ENCODE measurements at places on chromosomes 11 and 22.

DNA sequence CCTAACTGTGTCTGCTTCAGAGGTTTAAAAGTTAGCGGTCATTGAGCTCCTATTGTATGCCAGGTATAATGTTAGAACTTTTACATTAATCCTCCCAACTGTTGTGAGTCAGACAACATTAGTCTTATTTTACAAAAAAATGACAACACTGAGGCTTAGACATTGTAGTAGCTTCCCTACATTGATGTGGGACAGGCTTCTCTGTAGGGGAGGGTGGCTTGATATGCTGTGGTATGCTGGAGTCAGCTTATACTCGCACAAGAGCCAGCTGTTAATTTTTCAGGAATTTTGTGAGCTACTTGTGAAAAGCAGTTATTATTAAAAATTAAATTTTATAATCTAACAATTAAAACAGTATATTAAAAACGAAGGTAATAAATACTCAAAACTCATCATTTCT lies 64.8 kb upstream of the NAV2 start:
- no peak for DNase-seq

- no peak for DNase-seq
Observed at GRCh38 chr11:60124802-60125432, 36.5 kb downstream of the MS4A2 start.

GRCh38 chr11:117993988-117994745 lies 8.0 kb downstream of the IL10RA start:
- no peak for DNase-seq

DNA sequence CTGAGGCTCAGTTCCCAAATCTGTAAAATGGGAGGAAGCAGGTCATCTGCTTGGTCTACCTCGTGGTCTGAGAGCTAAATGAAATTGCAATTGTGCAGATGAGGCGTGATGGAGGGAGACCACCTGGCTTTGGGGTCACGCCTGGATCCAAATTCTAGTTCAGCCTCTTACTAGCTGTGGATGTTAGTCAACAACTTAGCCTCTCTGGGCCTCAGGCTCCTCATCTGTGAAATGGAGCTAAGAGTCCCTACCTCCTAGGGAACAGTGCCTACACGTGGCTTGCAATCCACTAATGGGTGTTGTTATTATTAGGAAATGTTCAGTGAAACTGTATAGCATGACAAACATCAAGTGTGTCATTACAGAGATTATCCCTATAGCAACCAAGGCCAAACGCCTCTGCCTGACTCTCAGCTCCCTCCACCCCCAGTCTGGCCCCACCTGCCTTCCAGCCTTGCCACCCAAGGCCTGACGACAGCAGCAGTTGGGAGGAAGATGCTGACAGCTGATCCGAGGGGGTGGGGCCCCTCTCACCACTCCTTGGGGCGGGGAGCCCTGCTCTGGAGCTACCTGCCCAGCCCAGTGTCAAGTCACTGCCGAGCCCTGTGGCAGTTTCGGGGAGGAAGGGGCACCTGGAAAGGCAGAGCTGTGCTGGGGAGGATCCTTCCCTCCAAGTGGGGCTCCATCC lies 1.7 kb upstream of the RHOD start:
- DNase-seq = no peak

DNA sequence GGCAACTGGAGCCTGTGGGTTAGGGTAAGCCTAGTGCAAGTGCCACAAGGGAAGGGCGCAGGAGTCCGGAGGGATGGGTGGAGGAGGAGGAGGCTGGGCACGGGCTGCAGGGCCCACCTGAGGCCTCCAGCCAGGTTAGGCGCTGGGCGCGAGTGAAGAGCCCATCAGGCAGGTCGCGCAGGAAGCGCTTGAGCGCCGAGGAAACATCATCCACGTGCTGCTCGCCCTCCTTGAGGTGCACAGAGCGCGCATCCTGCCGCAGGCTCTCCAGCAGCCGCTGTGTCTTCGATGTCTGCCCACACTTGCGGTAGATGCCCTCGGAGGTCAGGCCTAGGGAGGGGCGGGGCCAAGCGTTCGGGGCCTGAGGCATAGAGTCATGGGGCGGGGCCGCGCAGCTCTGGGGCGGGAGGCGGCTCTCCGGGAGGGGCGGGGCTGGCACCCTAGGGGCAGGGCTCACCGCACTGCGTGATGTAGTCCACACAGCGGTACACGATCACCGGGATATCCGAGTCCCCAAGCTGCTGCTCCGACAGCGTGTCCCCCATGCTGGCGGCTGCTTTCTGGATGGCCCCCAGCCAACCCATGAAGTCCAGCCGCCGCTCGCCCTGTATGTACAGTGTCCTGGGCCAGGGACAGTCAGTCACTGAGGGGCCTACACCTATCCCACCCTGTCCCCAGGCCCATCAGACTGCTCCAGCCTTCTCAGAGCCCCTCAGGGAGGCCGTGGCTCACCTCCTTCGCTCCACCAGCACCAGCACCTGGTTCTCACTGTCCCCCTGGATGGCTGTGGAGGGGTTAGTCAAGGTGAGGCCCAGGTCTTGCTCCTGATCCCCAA lies 22.9 kb upstream of the PDE2A start:
- no peak for DNase-seq

DNA sequence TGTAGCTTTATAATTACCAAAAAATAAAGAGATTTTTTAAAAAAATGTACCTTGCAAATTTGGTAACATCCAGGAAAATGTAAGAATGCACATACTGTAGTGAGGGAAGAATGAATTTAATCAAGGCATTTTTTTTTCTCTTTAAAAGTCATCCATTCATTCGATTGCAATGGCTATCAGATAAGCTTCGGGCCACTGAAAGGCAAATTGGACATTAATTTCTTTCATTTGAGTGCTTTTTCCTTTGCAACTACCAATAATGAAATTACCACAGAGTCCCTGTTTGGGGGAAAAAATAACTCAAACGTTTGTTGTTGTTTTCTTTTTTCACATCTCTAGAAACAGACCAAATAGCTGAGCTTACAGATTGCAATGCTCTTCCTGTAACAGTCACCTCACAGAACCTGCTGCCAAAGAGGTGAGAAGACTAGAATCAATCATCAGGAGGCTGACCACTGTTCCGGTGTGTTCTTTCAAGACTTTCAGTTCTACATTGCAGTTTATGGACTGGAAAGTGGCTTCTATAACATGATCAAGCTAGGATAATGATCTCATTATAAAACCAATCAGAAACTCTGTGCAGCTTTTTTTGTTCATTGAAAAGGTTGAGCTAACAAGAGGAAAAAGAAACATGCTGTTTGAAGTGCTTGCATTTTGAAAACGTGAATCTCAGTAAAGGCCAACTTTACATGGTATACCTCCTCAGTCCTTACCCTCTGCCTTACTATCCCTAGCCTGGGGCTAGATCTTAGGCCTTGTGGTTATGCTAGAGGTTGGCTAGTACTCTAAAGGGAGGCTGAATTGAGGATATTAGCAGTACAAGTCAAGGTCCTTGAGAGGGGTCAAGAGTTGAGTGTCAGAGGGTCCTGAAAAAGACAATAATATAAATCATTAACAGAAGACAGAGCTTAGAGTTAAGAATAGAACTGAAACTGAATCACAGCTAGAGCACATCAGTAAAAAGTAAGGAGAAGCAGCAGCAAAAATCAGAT lies 1276.1 kb downstream of the LRRC4C start:
- no peak for DNase-seq

DNA sequence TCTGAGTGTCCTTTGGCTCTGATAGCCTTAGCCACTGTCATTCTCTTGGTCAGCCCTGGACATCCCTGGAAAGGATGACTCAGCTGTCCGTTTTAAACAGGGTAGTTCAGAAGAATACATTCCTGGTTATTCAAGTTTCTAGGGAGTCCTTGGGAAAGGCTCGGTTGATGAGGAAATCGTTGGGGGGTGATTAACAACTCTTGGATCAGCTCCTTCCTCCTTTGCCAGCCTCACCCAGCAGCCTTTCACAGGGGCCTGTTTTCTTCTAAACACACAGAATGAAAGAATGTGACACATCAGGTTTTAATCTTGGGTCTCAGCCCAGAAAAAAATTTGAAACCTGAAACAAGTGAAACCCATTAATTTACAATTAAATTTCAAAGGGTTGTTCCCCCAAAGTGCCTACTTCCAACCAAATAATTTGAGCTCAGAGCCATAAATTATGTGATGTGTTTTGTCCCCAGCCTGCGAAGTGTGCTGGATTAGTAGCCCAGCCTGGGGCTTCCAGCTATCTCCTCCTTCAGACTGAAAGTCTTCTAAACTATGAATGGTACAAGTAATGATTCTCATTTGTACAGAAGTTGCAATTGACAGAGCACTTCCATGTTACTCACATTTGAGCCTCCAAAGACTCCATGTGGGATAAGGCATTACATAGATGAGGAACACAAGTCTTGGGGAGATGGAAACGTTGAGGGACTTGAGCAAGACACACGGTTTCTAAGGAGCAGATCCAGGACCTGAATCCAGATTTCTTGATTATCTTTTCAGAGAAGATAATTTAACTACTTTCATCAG lies 19.3 kb upstream of the MRGPRX2 start:
- DNase-seq = peak; percentile 44

DNA sequence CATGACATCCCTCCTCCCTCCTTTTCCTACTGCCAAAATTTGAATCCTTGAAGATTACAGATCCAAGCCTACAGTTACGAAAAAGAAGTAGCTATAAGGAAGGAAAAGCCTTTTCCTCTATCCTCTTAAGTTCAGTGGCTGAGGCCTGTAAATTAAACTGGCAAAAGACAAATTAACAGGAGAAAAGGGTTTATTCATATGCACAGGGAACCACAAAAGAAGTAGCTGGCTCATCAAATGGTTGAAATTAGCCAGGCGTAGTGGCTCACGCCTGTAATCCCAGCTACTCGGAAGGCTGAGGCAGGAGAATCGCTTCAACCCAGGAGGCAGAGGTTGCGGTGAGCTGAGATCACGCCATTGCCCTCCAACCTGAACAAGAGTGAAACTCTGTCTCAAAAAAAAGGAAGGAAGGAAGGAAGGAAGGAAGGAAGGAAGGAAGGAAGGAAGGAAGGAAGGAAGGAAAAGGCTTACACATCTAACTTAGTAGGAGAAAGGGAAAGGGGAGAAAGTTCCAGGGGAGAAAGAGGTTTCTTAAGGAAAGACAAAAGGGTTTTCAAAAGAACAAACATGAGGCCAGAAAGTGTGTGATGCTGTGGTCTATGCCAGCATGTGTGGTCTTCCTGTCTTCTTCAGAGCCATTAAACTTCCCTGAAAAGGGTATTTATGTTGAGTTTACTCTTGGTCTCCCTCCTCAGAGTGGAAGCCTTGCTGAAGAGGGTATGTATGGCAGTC lies 5.1 kb upstream of the SMPD1 start:
- no peak for DNase-seq

GRCh38 chr22:40605761-40606160 lies 30.8 kb downstream of the MRTFA start:
- DNase-seq = no peak

DNA sequence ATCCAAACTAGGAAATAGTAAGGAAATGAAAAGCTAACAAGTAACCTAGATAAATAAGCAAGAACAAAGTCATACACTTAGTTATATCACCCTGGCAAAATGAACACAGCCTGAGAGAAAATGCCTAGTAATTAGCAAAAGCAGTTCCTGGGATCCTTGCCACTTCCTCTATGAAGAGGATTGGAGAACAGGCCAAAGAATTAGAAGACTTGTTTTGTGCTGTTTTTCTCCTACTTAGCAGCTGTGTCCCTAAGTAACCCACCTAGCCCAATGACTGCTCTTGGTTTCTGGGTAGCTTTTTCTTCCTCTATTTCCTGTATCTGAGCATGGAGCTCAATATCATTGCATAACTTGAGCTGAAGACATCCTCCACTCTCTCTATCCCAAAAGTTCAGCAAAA lies 713.9 kb downstream of the ETS1 start:
- DNase-seq = no peak

- DNase-seq = no peak
Observed at GRCh38 chr11:124938206-124938765, 2.4 kb upstream of the HEPACAM start.

DNA sequence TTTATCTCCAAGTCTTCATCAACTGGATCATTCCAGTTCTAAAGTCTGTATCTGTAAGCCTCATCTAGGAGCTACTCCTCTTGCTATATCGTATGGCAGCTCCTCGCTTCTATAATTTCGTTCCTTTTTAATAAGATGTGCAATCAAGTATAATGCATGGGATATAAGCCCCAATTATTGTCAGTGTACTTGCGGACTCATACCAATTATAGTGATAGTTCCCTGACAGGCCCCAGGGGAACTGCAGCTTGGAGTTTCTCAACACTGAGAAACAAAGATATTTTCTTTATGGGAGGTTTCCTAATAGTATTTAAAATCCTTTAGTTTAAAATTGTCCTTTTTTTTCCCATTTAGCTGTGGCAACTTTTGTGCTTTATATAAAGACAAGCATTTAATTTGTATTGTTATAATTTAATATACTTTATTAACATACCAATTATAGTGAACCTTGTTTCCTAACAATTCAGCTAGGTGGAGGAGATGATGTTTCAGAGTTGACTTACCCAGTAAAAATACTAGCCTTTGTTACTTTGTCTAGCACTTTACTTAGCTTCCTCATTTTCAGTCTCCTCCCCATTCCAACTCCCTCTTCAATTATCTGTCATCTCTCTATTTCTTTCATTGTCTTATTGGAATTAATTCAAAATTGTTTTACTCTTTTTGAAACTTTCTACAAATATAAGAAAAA lies 25.3 kb upstream of the DDX17 start:
- DNase-seq = no peak

DNA sequence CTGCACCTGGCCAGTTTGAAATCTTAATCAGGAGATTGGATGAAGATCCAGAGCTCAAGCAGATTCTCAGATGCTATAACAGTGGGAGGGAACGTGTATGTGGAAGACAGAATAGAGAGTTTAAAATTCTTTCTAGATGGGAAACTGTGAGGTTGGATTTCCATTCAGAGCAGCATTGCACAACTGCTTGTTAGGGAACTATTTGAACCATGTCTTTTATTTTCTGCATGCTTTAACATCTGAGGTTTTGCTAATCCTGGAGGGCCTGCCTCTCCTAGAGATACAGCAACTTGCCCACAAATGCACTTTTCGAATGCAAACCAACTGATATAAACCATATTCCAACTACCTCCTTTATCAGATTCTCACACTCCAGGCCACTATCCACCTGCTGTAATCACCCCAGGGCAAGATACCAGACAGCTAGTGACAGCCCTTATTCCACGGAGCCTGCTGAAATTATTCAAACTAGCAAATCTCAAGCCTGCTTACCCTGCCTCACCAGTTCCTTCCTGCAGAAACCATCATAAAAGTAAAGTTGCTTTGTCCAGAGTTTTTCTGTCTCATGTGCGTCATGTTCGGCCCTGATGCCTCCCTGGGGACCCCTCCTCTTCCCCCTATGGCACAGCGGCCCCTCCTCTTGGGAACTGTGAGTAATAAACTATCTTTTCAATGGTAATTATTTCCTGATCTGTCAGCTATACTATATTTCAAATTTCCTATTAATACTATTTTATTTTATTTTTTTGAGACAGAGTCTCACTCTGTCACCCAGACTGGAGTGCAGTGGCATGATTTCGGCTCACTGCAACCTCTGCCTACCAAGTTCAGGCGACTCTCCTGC lies 18.4 kb upstream of the SEC14L4 start:
- no peak for DNase-seq
